Stimulated activated CD4-positive, alpha-beta T cell treated with anti-CD3 and anti-CD28 coated beads, TNF-alpha, amount 100 ng/mL, for 48 hours (primary cell): ENCODE measurements at places on chromosomes 3 and 15.

DNA sequence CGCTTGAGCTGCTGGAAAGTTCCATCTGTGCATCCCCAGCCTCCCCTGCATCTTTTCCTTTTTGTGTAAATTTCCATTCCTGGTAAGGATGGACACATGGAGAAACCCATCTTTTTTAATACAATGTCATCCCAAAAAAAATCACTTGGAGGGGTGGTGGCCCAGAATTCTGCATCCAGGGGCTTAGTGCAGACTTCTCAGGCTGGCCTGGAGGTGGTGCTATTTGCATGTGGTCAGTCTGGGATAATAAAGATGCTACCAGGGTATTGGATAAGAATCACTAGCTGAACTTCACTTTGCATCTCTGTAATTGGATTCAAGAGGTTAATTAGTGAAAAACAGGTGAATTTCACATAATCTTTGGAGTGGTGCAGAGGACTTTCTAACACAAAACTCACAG is 1.8 kb upstream of the ZSCAN2 start:
- no peak for DNase-seq

DNA sequence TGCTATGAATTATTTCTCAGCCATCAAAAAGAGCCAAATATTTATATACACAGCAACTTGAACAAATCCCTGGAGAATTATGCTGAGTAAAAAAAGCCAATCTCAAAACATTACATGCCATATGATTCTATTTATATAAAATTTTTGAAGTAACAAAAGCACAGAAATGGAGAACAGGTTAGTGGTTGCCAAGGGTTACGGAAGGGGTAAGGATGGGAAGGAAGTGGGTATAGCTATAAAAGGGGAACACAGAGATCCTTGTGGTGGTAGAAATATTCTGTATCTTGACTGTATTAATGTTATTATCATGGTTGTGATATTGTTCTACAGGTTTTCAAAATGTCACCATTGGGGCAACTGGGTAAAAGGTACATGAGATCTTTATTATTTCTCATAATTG is 62.3 kb upstream of the ASB14 start:
- DNase-seq, result no peak

GRCh38 chr3:133856316-133856715 is 39.4 kb downstream of the RAB6B start:
- no peak for DNase-seq

- no peak for DNase-seq
These were observed 790.1 kb upstream of the CFAP20DC start for GRCh38 chr3:59839810-59840515.

DNA sequence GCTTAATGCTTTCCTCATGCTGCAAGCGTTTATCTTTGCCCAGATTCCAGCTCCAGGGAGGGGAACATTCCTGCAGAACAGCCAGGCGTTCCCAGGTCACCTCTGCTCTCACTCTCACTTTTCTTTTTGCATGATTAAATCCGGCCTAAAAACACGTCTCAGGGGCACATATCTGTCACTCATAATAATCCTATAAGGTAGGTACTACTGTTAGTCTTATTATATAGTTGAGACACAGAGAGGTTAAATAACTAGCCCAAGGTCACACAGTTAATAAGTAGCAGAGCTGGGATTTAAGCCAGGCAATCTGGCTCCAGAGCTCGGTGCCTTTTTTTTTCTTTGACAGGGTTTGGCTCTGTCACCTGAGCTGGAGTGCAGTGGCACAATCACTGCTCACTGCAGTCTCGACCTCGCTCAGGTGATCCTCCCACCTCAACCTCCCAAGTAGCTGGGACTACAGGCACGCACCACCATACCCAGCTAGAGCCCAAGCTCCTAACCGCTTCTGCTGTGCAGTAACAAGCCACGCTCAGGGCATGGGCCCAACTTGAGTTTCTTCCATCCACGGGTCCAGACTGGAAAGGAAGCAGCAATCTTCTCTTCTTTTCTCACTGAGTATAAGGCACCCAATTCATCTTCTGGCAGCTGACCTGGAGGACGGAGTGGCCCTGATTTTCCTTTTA is 96.5 kb downstream of the LIPC start:
- DNase-seq, result no peak

DNA sequence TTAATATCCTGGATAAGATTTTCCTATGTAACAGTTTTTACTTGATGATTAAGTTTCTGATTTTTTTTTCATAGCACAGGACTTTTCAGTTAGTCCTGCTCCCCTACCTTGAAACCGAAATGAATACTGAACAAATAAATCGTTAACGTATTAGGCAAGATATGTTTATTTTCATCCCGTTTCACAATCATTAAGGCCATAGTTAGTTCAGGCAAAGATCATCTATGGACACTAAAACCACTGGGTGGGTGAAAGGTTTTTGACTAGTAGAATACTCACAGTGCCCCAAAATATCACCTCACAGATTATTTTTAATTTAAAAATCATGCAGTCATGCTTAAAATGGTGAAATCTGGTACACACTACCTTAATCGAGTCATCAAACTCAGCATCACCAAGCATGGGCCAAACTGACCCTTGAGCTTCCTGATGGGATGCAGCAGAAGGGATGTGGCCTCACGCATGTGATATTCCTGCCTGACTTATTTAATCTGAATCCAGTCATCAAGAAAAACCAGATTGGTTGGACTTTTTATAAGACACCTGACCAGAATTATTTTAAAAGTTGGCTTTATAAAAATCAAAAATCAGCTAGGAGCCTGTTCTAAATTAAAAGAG is 365.0 kb downstream of the LPP start:
- no peak for DNase-seq

DNA sequence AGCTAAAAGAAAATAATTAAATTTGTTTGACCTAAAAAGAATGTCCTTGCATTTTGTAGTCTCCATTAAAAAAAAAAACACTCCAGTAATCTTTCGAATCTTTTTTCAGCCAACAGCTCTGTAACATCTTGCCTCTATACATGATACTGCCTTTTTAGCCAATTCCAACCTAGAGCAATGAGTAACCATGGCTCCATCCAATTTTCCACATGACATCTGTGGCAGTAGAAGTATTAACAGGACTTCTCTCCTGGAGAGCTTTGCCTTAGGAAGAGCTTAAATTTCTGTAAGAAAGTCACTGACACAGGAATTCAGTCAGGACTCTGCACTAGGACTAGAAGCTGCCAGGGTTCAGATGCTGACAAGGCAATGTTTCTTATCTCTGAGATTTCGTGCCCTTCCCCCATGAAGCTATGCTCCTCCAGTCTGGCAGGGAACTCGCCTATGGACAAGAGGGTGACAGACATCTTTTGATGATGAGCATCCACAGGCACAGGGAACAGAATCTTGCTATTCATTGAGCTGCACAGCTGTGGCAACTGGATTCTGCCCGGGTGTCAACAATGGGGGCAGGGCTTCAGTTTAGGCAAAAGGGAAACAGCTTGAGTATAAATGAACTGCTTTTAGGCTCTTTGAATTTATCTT is 81.8 kb downstream of the ALCAM start:
- DNase-seq, result no peak

DNA sequence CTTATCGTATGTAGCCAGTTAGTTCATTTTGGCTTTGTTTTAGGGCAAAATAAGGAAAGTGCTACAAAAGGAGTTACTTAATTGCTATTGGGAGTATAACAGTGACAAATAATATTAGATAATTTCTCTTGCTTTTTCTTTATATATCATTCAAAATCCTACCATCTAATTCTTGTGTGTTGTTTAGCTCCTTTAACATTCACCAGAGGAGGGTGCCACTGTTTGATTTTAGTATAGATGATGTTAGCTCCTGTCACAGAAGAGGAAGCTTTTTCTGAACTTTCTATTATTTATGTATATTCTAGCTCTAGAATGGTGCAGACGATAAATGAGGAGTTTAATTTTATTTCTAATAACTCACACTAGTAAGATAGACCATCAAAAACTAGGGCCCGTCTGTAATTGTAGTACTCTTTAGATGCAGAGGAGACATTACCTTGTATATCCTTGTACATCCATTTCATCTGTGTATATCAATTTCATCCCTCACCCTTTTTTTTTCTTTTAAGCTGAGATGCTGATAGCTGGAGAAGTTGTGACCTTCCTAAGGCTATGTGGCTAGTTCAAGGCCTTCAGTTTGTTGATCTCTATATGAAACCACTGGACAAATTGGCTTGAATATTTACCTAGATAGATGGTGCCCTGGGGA is 3.0 kb downstream of the PPM1L start:
- DNase-seq, result no peak

DNA sequence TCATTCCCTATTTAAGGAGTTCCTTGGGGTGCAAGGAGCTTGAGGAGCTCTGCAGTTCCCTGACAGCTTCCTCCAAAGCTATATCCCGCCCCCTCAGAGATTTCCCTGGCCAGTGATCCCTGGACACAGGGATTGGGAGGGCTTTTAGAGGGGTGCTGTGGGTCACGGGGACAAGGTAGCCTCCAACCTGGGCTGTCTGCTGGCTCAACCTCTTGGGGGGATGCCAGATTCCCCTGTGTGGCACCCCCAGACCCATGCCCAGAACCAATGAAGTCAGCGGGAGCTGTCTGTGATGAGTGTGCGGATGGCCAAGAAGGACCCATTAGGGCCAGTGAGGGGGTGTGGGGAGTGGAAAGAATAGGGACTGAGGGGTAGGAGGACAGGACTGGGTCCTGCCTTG is 21.0 kb upstream of the ATP2B2 start:
- no peak for DNase-seq

DNA sequence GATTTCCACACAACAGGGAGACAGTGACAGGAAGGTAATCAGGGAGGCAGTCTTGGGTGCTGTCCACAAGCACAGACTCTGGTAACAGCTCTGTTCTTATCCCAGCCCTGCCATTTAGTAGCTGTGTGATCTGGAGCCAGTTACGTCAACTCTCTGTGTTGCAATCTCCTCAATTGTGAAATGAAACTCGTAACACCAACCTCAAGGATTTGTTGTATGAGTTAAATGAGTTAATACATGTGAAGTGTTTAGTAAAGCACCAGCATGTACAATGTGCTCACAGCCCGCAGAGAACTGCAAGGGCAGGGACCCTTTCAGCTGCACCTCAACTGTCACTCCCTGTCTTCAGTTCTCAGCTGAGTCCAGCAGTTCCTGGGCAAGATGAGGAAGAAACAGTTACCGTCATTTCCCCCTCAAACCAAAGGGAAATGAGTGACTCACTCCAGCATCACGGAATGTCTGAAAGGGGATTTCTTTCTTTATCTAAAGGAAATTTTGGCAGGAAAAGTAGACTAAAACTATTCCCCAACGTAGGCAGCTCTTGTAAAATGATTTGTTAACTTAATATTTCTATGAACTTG is 39.9 kb upstream of the MB21D2 start:
- DNase-seq, result peak; percentile 1

GRCh38 chr3:31553258-31553657 is 20.5 kb downstream of the STT3B start:
- DNase-seq, result no peak

DNA sequence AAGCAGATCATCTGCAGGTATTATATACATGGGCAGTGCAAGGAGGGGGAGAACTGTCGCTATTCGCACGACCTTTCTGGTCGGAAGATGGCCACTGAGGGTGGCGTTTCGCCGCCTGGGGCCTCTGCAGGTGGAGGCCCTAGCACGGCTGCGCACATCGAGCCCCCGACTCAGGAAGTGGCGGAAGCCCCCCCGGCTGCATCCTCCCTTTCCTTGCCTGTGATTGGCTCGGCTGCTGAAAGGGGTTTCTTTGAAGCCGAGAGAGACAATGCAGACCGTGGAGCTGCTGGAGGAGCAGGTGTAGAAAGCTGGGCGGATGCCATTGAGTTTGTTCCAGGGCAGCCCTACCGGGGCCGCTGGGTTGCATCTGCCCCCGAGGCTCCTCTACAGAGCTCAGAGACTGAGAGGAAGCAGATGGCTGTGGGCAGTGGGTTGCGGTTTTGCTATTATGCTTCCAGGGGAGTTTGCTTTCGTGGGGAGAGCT is 639 bp downstream of the MKRN3 start:
- DNase-seq, result no peak

DNA sequence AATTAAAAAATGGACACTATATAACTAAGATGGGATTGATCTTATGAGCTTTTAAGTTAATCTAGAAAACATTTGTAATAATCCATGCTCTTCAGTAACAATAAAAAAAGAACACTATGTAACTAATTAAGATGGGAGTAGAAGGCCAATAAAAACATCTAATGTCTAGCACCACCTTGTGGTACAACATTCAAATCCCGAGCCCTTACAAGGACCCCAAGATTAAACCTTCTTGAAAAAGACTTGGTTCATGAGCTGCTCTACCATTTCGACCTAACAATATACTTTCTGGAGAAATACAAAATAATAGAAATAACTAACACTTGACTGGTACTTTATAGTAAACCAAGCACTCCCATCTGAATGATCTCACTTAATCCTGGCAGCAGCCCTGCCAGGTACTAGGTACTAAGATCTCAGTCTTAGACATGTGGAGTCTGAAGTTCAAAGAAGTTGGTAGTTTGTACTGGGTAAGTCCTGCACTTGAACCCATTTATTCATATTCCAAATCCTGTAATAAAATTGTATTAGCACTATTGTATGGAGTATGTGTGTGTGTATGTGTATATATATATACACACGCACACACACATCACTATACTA is 21.8 kb downstream of the METTL6 start:
- no peak for DNase-seq

DNA sequence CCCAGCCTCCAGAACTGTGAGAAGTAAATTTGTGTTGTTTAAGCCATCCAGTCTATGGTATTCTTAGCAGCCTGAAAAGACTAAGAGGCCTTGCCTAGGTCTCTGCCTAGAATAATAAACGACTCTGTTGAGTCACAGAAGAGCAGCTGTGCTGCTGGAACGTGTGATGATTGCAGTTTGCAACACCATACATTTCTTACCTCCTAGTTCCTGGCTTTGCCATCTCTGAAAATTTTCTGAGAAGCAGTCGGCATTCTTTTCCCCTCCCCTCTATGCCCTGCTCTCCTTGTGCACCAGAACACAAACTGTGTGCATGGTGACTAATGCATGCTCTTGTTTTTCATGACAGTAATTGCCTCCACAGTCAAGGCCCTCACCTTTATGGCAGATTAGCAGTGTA is 301.3 kb downstream of the IL20RB start:
- DNase-seq, result no peak

DNA sequence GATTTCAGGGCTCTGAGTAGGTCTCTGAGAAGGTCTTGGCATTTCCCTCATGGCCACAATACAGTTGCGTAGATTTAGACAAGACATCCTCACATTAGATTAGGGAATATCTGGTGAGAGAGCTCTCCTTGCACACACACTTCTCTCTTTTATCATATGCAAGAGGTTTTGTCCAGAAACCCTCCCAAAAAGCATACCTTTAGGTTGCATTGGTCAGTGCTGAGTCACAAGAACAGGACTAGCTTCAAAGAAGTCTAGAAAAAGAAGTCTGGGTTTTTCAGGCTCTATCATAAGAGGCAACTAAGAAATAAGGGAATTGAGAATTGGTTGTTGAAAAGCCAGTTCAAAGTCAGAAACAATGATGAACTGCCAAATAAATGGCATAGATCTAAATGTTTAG is 40.1 kb upstream of the MITF start:
- no peak for DNase-seq

DNA sequence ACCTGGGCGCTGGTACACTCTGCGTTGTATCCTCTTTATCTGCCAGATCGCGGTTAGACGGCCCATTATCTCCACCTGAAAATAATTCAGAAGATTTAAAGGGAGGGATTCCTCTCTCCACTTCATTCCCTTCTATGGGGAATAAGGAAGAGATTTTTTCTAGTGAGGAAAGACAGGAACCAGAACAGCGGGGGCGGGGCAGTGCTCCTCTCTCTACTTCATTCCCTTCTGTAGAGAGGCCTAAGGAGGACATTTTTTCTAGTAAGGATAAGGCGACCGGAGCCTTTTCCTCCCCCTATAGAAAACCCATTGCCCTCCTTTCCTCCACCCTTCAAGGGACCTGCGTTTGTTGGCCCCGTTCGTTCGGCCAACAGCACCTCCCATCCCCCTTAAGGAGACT is 8.3 kb upstream of the LIPH start:
- DNase-seq, result no peak

- no peak for DNase-seq
These were observed 221.8 kb downstream of the CBLB start for GRCh38 chr3:105647047-105647446.
